Lung (tissue), 17 donors: ENCODE measurements at places on chromosomes 1 and 21. TPM values are rescaled to one million over a fixed set of nuclear protein-coding genes. Genes with fewer than 3 reads are reported as not detected.

Gene OR2M7
- total RNA-seq: not detected

GRCh38 chr21:25569711-25570110 is 37.6 kb downstream of the MRPL39 start:
- H3K4me1 ChIP-seq: no peaks in the 10 kb centered on the region
- H3K27me3 ChIP-seq: no peaks in the 10 kb centered on the region
- no peak for DNase-seq
- H3K4me3 ChIP-seq: no peak overlapping the region
- no peak overlapping the region for H3K27ac ChIP-seq

DNA sequence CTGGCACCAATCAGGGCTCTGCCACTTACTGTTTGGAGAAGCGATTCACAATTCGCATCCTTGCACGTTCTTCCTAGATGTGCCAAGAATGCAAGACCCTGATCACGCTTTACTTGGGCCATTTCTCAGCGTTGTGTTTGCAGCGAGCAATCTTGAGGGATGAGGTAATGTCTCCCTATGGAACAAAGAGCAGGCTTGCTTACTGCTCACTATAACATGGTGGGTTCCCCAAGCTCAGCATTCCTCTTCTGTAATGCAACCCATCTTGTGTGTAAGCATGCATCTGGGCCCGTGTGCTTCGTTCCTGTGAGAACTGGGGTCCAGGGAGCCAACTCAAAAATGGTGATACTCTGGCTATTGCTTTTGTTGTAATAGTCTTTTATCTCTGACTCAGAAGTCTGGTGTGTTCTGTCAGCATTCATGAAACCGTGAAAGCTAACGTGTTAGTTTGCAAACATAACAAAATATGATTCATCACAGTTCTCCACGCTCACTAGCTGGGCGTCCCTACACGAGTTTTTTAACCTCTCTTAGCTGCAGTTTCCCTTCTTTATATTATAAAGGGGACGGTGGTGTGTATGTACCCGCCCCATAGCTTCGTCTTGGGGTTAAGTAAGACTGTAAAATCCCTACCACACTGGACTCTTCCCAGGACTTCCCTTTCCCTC is 33.3 kb downstream of the DNTTIP2 start:
- no peaks in the 10 kb centered on the region for H3K36me3 ChIP-seq
- H3K4me3 ChIP-seq: peak overlapping the region; percentile 22
- peaks cover 4% of the 10 kb centered on the region for H3K4me1 ChIP-seq
- peak; percentile 77 for DNase-seq
- H3K27me3 ChIP-seq: no peaks in the 10 kb centered on the region
- peak overlapping the region; percentile 97 for H3K27ac ChIP-seq

DNA sequence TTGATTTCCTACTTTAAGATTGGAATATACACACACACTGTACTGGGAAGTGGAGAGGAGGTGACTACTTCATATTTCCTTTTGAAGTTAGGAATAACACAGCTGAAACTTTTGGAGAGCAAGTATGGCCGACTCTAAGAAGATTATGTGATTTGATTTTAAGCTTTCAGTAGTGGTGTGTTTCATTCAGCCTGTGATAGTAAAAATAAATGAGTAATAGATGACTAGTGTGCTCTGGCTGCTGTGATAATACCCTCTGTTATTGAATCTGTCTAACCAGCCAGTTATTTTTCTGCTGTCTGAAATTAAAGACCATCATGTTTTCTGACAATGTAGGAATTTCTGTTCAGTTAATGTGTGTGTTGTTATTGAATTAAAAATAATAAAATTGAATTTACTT is 48.3 kb downstream of the CTTNBP2NL start:
- DNase-seq: no peak
- H3K36me3 ChIP-seq: no peaks in the 10 kb centered on the region
- H3K27me3 ChIP-seq: no peaks in the 10 kb centered on the region

Gene LCE2A
- not detected for total RNA-seq

- H3K27me3 ChIP-seq: no peaks in the 10 kb centered on the region
- H3K4me3 ChIP-seq: no peak overlapping the region
- H3K4me1 ChIP-seq: no peaks in the 10 kb centered on the region
- DNase-seq: no peak
- H3K27ac ChIP-seq: no peak overlapping the region
- H3K36me3 ChIP-seq: no peaks in the 10 kb centered on the region
These were observed 65.2 kb upstream of the TRABD2B start for GRCh38 chr1:48062353-48062752.

- H3K4me3 ChIP-seq: no peak overlapping the region
- H3K27ac ChIP-seq: no peak overlapping the region
- no peak for DNase-seq
- H3K27me3 ChIP-seq: no peaks in the 10 kb centered on the region
These were observed 13.0 kb upstream of the AHCYL1 start for GRCh38 chr1:109971559-109971958.

Gene TSSK3
- total RNA-seq: 1.4 TPM

DNA sequence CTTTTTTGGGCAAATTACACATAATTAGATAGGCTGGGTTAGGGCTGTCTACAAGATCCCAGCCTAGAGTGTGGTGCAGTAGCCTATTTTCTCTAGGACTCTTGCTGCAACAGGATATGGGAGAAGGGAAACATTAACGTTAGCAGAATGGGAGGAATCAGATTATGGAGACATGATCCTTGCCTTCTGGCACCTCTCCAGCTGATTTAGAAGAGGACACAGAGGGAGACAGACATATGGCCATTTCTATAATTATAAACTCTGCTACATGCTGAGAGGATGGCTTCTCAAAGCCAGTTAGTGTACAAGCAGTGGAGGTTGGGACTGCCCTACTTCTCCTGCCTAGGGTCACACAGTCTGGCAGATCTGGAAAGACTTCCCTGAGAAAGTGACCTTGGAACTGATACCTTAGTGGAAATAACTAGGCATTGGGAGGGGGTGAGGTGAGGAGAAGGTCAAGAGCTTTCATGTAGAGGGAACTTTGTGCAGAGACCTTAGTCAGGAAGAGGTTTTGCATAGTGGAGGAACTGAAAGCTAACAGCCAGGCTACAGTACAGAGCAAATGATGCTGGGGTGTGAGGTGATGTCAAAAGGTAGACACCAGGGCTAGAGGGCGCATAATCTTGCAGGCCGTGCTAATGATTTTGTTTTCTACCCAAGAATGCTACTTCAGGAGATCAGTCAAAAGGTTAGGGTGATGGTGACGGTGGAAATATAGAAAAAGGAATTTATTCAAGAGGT is 1.2 kb upstream of the CD1D start:
- H3K27me3 ChIP-seq: no peaks in the 10 kb centered on the region
- no peaks in the 10 kb centered on the region for H3K36me3 ChIP-seq
- H3K4me3 ChIP-seq: no peak overlapping the region
- peaks cover 14% of the 10 kb centered on the region for H3K4me1 ChIP-seq
- no peak for DNase-seq

DNA sequence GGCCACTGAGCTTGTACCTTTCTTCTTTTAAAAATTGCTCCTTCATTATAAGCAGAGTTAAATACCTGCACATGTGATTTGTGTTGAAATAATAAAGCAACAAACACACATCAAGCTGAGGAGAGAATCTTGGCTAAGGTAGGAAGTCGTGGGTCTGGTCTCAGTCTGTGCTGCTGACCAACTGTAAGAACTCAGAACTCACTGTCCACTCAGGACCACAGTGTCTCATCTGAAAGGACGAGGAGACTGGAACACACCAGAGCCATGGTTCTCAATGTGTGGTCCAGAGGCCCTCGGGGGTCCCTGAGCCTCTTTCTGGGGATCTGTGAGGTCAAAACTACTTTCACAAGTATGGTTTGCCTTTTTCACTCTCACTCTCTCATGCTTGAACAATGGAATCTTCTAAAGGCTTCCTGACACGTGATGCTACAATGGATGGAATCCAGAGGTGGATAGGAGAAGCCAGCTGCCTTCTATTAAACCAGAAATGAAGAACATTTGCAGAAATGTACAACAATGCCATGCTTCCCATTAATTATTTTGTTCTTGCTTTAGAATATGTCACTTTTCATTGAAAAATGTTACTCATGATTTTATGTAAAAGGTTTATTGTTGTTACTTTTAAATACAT is 17.3 kb upstream of the ETS2 start:
- no peaks in the 10 kb centered on the region for H3K36me3 ChIP-seq
- H3K27me3 ChIP-seq: no peaks in the 10 kb centered on the region
- H3K4me3 ChIP-seq: no peak overlapping the region

DNA sequence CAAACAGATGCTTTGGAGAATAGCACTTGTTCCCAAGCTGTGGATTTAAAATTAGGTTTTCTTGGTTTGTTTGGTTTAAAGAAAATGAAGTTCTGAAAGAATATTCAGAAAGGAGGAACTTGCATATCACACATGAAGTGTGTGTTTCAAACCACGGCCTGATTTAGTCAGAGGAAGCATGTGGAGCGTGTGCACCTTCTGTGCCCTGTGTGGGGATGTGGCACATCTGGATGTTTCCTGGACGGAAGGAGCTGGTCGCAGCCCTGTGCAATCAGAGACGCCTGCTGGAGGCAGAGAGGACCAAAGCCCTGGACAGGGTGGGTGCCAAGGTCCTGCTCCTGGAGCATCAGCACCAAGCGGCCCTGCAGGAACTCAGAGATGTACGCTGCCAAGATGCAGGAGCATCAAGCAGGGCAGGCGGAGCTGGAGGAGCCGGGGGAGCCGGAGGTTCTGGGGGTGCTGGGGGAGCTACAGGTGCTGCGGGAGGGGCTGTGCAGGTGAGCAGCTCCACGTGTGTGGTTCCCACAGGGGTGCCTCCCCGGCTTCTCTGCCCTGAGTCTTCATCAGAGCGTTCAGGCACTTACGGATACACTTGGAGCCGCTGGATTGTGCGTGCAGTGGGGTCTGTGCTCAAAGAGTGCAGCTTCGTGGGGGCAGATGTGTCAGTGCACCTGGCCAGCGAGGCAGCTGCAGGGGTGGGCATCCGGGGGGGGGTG is 45.7 kb downstream of the PCNT start:
- H3K4me3 ChIP-seq: no peak overlapping the region
- H3K36me3 ChIP-seq: peaks cover 36% of the 10 kb centered on the region
- H3K4me1 ChIP-seq: no peaks in the 10 kb centered on the region
- no peak overlapping the region for H3K27ac ChIP-seq
- DNase-seq: no peak

- H3K4me3 ChIP-seq: no peak overlapping the region
- no peak for DNase-seq
- peaks cover 8% of the 10 kb centered on the region for H3K4me1 ChIP-seq
- peaks cover 2% of the 10 kb centered on the region for H3K36me3 ChIP-seq
These were observed 7.7 kb downstream of the LSS start for GRCh38 chr21:46220847-46221246.

- H3K4me3 ChIP-seq: no peak overlapping the region
- H3K27ac ChIP-seq: peak overlapping the region; percentile 60
- no peaks in the 10 kb centered on the region for H3K27me3 ChIP-seq
- peaks cover 41% of the 10 kb centered on the region for H3K4me1 ChIP-seq
These were observed 11.8 kb downstream of the TPM3 start for GRCh38 chr1:154179946-154180687.

GRCh38 chr21:44850905-44851657 is 22.4 kb downstream of the PTTG1IP start:
- peaks cover 4% of the 10 kb centered on the region for H3K4me1 ChIP-seq
- H3K27ac ChIP-seq: no peak overlapping the region
- no peak overlapping the region for H3K4me3 ChIP-seq
- H3K27me3 ChIP-seq: no peaks in the 10 kb centered on the region
- no peak for DNase-seq
- H3K36me3 ChIP-seq: peaks cover 21% of the 10 kb centered on the region

GRCh38 chr1:239566074-239566473 is 179.7 kb downstream of the CHRM3 start:
- H3K36me3 ChIP-seq: no peaks in the 10 kb centered on the region
- no peaks in the 10 kb centered on the region for H3K4me1 ChIP-seq
- DNase-seq: no peak
- H3K27ac ChIP-seq: no peak overlapping the region

GRCh38 chr1:51566260-51566659 is 47.2 kb upstream of the EPS15 start:
- H3K36me3 ChIP-seq: no peaks in the 10 kb centered on the region
- H3K4me3 ChIP-seq: no peak overlapping the region
- no peak for DNase-seq

DNA sequence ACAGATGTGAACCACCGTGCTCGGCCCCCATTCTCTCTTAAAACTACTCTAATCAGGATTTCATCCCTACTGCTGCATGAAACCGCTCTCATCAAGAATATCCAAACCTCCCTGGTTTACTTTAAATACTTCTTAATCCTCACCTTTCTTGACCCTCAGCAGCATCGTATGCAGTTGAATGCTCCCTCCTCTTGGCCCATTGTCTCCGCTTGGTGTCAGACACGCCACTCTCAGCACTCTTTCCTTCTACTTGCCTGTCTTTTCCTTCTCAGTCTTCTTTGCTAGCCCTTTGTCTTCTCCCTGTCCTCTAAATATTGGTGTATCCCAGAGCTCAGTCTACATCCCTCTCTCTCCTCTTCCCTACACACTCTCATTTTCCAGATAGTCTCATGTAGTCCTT is 314.9 kb downstream of the MRPL39 start:
- H3K4me1 ChIP-seq: no peaks in the 10 kb centered on the region
- no peak overlapping the region for H3K27ac ChIP-seq
- DNase-seq: no peak
- no peaks in the 10 kb centered on the region for H3K27me3 ChIP-seq
- no peaks in the 10 kb centered on the region for H3K36me3 ChIP-seq
- H3K4me3 ChIP-seq: no peak overlapping the region

- no peak overlapping the region for H3K4me3 ChIP-seq
- no peak overlapping the region for H3K27ac ChIP-seq
- H3K4me1 ChIP-seq: no peaks in the 10 kb centered on the region
- no peaks in the 10 kb centered on the region for H3K36me3 ChIP-seq
- DNase-seq: peak; percentile 26
These were observed 785.7 kb downstream of the ADGRL2 start for GRCh38 chr1:82586473-82586872.

- H3K36me3 ChIP-seq: no peaks in the 10 kb centered on the region
- no peaks in the 10 kb centered on the region for H3K27me3 ChIP-seq
- H3K4me3 ChIP-seq: no peak overlapping the region
- no peak for DNase-seq
- H3K4me1 ChIP-seq: no peaks in the 10 kb centered on the region
These were observed 3.9 kb downstream of the KRTAP19-8 start for GRCh38 chr21:31034378-31034777.

Gene SCCPDH
- total RNA-seq: 34.0 TPM

DNA sequence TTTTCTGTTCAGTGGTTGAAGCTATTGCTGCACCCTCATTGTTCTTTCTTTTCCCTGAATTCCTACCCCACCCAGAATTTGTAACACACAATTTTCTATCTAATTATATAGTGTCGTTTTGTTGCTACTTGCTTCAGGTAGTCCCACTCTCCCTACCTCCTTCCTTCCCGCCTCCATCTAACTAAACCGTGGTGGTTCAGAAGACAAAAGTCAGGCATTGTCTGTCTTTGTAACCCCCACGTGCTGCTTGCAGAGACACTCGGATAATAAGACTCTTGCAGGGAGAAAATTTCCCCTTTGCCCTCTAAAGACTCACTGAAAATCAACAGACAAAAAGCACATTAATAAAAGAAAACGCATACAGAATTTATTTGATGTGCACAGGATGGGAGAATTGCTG is 46.2 kb upstream of the BTG3 start:
- no peaks in the 10 kb centered on the region for H3K4me1 ChIP-seq
- no peaks in the 10 kb centered on the region for H3K36me3 ChIP-seq
- no peak overlapping the region for H3K4me3 ChIP-seq
- H3K27ac ChIP-seq: no peak overlapping the region

Gene MAP3K7CL
- 8.7 TPM for total RNA-seq

GRCh38 chr1:97004054-97004453 is 282.5 kb downstream of the PTBP2 start:
- H3K4me1 ChIP-seq: no peaks in the 10 kb centered on the region
- no peak overlapping the region for H3K27ac ChIP-seq
- H3K36me3 ChIP-seq: no peaks in the 10 kb centered on the region
- H3K27me3 ChIP-seq: no peaks in the 10 kb centered on the region
